KG1 (cell line): ENCODE measurements at places on chromosomes 11 and 22.

DNA sequence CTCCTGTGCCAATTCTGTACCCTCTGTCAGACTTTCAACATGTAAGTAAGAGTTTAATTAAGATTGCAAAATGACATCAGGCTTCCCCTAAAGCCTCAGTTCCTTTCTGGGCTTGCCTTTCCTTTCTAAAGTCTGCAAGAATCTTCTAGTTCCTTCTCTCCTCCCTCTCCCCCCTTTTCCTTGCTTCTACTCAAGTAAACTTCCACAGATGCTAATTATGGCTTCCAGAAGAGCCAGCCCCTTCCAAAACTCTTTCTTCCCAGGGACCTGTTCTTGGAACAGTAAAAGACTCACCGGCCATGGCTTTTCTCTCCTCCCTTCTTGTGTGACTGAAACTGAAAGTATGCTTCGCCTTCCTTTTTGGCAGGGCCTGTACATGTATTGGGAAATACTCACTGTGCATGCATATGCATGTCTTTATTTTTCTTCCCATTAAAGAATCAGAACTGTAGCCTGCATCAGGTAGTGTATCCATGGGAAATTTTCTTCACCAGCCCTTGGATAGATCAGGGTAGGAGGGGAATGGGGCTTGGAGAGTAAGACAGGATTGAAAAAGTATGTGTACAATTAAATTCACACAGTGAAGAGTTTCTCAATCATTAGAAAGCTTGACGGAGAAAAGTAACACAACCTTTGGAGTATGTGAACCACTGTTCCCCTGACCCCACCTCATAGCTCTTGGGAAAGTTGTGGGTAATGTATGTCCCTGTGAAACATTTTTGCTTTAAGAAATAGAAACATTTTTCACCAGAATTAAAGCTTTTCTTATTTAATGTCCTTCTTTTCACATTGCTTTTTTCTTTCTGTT, at the start of gene CASP1:
Gene CASP1, minus strand, starts transcription at position 332 of the 808 bp plus-strand sequence. Its CDS starts 31 bp downstream, at position 301.
- peak; percentile 51 for DNase-seq

- DNase-seq: no peak
Observed at GRCh38 chr11:103584021-103584420, 452.4 kb upstream of the DDI1 start.

GRCh38 chr11:19849107-19849789, 136.6 kb downstream of the NAV2 start:
- DNase-seq: no peak

- no peak for DNase-seq
Observed at GRCh38 chr11:129237880-129238638, 45.9 kb upstream of the ARHGAP32 start.

DNA sequence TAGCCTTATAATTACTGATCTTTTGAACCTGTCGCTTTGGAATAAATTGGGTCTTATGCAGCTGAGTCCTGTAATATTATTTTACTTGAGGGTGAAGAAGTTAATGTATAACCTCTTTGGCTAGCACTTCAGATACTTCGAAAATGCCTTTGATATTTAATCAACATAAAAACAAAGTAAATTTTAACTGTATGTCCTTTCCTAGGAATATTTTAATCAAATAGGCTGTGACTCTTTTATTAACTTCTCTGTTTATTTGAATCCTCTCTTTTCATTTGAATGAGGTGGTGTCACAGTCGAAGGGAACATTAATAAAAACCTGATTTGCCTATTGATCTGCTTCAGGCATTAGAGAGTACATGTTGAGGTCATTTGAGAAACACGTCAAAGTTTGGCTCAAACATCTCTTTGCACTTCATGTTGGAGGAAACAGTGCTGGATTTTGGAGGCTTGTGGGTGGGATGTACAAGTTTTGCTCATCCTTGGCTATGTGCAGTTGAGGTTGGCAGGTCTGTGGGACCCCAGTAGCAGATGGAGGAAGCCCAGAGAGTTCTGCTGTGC, 143.6 kb downstream of the NCAM1 start:
- no peak for DNase-seq

- no peak for DNase-seq
Observed at GRCh38 chr11:68749229-68750123, 1.8 kb downstream of the TESMIN start.

- DNase-seq: no peak
Observed at GRCh38 chr11:113884361-113884836, 9.0 kb upstream of the USP28 start.

- DNase-seq: no peak
Observed at GRCh38 chr11:91173701-91174100, 950.9 kb upstream of the CHORDC1 start.

DNA sequence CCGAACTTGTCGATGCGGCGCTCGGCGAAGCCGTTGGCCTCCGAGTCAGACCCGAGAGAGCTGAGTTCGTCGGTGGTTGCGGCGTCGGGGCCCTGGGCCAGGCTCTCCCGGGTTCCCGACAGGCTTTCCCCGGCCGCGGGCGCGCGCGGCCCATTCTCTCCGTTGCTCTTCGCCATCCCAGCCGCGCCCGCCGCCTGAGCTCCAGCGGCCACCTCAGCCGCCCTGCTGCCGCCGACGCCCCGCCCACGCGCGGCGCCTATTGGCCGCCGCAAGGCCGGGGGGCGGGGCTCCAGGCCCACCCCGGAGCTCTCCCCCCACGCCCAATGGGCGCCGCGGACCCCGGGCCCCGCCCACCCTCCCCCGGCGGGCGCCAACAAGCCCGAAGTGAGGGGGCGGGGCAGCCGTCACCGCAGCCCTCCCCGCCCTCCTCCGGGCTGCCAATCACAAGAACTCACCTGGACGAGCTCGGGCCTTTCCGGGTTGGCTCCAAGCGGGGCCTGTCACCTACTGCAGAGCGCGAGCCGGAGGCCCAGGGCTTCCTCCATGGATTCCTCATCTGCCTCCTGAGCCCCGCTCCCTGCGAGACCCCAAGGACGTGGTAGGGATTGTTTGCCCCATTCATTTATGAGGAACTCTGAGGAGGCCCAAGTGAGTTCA, at the start of gene TBC1D10A:
Gene TBC1D10A, minus strand, starts transcription at position 236 of the 657 bp plus-strand sequence. Its CDS starts 60 bp downstream, at position 176.
- peak; percentile 84 for DNase-seq

- DNase-seq: no peak
Observed at GRCh38 chr11:7581021-7581590, 67.3 kb downstream of the PPFIBP2 start.

GRCh38 chr22:49215840-49216239, 611.8 kb downstream of the BRD1 start:
- no peak for DNase-seq

DNA sequence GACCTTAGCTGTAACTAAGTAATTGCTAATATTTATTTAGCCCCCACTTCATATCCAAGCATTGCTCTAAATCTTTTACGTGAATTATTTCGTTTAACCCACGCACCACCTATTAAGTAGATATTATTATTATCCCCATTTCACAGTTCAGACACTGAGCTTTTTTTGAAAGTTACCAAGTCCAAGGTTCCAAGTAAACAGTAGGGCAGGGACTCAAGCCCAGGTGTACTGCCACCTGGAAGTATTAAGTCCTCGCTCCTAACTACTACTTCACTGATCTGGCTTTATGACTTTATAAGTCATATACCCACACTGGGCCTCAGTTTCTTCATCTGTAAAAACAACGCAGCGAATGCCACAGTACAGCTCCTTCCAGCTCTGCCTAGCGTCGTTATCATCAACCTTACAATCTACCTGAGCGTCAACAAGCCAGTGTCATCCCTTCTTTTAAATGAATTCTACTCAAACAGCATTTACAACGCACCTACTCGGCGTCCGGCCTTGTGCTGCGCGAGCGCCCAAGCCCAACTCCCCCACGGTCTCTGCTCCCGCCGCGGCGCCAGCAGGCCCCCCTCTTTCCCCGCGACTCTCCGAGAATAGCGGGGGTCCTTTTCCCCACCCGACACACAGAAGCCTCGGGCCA, 624 bp downstream of the TMEM41B start:
- no peak for DNase-seq

DNA sequence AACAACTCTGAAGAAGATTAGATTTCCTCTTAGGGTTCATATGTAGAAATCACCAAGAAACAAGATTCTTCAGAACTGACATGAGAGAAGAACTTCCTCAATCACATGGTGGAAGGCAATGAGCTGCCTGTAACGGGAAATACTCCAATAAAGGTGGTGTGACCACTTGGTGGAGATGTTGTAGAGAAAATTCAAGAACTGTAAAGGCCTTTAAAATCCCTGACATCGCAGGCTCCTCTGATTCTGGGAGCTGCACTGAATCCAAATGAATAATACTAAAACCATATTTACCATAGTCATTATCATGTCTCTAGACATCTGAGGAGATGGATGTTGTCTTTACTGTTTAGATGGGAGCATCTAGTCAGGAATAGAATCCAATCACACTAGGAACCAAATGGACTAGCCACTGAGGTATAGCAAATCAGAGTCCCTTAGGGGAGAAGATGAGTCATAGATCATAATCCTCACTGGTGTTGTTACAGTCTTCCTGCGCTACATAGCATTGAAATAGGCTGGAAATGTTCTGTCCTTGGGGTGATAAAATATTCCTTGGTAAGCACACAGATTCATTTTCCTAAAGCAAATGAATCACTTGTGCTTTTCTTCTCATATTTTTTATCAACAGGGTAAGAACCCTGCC, 321.6 kb upstream of the TENM4 start:
- DNase-seq: no peak

DNA sequence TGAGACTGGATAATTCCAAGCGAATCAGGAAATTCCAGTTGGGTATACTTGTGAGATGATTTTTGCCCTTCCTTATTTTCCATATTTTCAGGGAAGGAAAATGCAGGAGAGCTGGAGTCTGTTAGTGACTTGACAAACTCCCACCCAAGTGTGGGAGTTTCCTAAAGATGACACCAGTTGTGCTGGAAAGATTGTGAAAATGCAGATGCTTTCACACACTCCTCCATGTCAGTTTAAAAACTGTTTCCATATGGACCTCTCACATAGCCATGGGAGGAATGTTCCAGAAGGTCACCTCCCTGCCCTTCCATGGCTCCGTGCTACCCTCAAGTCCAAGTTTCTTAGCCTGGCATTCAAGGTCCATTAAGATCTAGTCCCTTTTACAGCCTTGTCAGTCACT, 350.7 kb upstream of the NARS2 start:
- DNase-seq: no peak

- no peak for DNase-seq
Observed at GRCh38 chr11:111718859-111719258, 47.3 kb downstream of the PPP2R1B start.

GRCh38 chr11:104694259-104695064, 203.8 kb downstream of the CASP12 start:
- no peak for DNase-seq

DNA sequence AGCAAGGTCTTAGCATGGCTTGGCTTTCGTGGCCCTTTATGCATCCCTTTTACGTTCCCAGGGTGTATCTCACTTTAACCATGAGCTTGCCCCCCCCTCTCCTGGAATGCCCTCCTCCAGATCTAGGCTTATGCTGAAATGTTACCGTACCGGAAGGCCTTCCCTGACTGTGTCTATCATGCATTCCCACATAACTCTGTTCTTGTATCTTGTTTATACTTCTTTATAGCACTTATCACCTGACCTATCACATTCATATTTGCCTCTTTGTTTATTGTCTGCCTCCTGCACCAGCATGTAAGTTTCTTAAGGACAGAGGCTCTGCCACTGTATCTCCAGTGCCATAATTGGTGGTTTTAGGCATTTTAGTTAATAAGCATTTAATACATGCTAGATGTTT, 38.9 kb downstream of the PPFIBP2 start:
- DNase-seq: no peak

GRCh38 chr11:64759722-64760719, at the start of gene PYGM:
PYGM (minus strand) TSS chr11:64759974; CDS start chr11:64759898, 76 bp downstream.
- no peak for DNase-seq

- DNase-seq: no peak
Observed at GRCh38 chr11:119266063-119266462, 50.9 kb downstream of the MCAM start.

- no peak for DNase-seq
Observed at GRCh38 chr22:45204819-45205218, 35.9 kb downstream of the KIAA0930 start.

DNA sequence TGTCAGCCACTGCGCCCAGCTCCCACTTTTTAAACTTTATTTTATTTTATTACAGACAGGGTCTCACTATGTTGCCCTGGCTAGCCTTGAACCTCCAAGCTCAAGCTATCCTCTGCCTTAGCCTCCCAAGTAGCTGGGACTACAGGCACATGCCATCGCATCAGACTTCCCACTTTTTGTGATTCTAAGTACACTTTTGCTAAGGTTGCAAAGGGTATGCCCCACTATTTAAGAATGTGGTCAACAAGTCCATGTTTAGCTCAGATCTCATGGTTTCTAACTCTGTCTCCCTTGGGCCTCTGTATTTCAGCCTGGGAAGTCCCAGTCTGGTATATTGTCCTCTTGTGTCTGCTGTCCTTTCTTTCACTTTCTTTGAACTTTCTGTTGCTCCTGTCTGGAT, 35.3 kb downstream of the EXPH5 start:
- DNase-seq: no peak

DNA sequence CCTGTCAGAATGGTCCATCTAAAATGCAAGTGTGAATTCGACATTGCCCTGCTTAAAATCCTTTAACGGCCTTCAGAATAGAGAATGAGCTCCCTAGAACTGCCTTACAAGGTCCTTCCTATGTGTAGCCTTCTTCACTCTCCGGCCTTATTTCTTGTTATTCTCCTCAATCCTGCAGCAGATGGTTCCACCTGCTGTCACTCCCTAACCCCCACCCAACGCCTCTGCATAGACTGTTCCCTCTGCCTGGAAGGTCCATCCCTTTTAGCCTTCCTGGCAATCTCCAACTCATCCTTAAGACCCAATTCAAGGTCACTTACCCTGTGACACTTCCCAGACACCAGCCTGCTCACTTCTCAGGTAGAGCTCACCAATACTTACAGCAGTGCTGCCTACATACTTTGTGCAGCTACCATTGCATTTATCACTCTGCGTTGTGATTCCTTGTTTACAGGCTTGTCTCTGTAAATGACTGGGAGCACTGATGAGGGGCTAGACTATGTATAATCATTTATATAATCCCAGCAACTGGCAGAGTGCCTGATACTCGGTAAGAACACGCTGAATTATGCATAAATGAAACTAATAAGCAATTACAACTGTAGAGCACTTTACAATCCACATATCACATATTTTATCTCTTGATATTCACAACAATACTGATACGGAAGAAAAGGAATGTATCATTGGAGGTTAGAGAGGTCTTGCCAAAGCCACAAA, 58.9 kb downstream of the CLPB start:
- no peak for DNase-seq

DNA sequence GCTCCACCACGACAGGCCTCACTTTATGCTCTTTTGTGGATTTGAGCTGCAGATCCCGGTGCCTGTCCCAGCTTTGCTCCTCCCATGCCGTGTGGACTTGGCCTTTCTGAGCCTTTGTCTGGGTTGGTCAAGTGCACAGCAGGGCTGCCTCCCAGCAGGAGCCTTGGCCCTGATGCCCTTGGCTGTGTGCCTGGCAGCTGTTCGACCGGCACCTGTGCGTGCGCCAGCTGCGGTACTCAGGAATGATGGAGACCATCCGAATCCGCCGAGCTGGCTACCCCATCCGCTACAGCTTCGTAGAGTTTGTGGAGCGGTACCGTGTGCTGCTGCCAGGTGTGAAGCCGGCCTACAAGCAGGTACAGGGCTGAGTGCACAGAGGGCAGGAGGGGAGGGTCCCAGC, 46.5 kb downstream of the MYO7A start:
- no peak for DNase-seq
